ENCODE measurements at places on chromosomes 4 and X.

GRCh38 chr4:137531168-137531985 lies 917 bp downstream of the PCDH18 start:
- DNase-seq: no peak

DNA sequence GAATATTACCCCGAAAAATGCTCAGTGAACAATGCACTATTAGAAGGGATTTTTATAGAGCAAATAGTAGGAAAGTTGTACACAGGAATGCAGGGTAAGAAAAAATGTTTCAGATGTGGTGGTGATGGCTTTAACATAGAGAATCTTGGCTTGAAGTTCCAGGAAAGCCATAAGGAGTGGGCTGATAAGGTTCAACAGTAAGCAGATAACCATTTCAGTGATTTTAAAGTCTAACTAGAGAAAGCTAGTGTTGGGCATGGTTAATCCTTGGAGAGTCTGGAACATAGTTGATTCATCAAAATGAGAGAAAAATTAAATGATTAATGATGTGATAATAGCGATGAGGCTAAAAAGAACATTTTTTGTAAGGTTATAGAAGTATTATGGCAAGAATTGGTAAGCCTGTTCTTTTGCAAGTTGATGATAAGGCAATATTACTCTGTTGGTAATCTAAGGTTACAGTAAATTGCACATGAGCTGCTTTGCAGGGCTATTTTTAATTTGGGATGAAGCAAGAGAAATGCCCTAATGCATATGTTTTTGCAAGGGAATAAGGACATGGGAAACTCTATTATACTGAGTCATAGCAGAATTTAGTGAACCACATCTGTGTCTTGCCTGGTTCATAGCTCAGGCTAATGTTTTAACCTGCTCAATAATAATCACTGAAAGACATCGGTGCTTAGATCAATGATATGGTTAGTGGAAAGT lies 44.3 kb downstream of the GALNTL6 start:
- peak; percentile 43 for DNase-seq

- DNase-seq: no peak
Measured at GRCh38 chr4:96729641-96730040, 889.7 kb downstream of the PDHA2 start.

- peak; percentile 34 for DNase-seq
Measured at GRCh38 chr4:39855909-39856512, 121.7 kb downstream of the PDS5A start.

DNA sequence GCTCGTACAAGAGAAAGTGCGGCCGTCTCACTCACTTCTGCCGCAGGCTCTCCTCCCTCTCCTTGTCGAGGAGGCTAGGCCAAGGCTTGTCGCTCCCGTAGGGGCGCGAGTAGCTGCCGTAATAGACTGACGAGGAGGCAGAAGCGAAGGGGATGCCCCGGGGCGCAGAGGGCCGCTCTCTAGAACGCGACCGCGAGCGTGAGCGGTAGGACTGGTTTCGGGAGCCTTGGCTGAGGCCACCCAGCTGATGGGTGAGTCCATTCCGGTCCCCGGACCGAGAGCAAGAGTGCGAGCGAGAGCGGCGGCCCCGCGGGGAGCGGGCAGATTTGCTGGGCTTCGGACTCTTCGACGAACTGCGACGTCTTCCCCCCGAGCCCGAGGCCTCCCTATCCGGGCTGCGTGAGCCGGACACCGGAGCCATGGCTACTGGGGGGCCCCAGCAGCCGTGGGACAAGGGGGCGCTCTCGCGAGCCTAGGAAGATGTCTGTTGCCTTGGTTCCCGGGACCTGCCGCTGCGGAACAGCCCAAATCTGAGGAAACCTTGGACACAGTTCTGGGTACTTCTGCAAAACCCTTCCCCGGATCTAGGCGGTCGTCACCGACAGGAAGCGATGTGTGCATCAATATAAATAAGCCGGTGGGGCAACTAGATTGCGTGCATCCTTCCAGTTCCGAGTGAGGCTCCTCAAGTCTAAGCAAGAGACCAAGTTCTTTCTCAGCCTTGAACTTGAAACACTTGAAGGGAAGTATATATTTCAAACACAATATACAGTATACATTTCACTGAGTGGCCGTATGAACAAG lies at the start of gene NKAP:
Gene NKAP, minus strand, starts transcription at position 567 of the 804 bp plus-strand sequence. Its CDS starts 146 bp downstream, at position 421.
- DNase-seq: peak; percentile 84

- peak; percentile 71 for DNase-seq
Measured at GRCh38 chr4:3346146-3346545, 53.3 kb downstream of the RGS12 start.

- DNase-seq: no peak
Measured at GRCh38 chrX:47772764-47773163, 63.9 kb upstream of the ZNF81 start.

DNA sequence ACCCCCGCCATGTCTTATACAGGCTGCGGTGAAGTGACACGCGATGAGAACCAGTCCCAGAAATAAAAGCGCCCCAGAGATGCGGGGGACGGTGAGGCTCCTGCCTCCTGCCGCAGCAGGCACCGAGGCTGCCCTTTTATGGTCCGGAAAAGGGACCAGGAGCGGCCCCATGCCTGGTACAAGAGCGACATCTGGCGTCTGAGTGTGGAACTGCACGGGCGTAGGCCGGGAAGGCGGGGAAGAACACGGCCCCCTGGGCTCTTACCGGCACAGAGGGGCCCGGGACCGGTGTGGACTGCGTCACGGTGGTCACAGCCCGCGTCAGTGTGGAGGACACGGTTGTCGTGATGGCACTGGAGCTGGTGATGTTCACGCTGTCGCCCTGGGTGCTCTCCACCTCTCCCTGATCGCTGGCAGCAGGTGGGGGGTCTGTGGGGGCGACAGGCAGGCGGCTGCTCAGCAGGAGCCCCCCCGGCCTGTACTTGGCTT lies 8.9 kb upstream of the RENBP start:
- peak; percentile 47 for DNase-seq

DNA sequence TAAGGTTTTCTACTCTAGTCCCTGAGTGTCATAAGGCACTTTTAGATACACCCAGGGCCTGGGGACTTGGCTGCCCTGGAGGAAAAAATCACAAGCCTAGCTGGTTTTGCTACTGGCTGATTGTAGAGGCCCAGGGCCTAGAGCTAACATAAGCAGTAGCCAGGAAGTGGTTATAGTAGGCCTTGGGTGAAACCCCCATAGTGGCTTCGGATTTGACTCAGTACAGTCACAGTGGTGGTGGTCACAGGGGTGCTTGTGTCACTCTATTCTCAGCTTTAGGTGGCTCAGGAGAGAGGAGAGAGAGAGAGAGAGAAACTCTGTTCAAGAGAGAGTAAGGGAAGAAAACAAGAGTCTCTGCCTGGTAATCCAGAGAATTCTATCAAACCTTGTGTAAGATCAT lies 194.5 kb upstream of the EDA2R start:
- DNase-seq: no peak

DNA sequence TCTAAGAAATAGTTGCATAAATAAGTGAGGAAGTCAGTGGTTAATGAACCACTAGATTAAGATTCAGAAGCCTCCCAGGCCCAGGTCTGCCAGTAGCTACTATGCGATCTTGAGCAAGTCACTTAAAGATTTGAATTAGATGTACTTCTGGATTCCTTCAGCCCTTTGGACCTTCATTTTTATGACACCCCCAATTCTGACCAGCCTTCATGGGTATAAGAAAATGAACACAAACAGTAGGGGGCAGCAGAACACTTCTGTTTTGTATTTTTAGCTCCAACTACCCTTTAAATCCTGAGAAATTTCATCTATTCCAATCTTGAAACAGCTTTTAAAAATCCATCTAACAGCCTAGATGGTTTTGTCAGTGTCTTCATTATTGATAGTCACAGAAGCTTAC lies 19.0 kb downstream of the TMEM47 start:
- peak; percentile 29 for DNase-seq

DNA sequence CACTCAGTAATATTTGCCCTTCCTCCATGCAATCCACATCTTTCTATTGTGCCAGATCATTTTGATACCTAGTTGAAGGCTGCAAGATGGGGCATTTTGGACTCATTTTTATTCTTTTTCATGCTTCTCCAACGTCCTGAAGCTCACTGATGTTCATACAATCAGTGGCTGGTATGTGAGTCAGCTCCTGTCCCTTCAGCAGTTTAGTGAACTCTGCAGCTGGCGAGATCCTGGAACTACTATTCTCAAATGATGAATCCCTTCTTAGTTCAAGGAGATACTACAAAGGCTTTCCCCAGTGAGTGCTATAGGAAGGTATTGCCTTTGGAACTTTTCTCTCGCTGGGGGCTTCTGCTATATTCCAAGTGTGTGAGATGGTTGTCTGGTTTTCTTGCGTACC lies 9.6 kb upstream of the CCDC149 start:
- DNase-seq: no peak

DNA sequence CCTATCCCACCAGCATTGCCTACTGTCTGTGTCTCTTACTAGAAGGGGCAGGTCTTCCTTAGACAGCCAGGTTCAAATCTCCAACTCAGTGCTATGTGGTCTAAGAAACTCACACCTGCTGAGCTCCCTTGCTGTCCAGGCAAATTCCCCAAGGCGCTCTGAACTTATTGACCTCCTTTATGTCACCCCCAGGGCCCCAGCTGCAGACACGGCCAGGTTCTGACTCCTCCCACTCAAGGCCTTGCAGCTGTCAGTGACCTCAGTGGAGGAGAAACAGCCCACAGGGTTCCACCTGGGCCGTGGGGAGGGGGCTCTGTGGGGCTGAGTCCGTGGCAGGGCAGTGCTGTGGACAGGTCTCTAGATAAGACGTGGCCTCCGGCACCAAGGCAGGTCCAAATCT lies 42.1 kb upstream of the PSAPL1 start:
- DNase-seq: no peak

DNA sequence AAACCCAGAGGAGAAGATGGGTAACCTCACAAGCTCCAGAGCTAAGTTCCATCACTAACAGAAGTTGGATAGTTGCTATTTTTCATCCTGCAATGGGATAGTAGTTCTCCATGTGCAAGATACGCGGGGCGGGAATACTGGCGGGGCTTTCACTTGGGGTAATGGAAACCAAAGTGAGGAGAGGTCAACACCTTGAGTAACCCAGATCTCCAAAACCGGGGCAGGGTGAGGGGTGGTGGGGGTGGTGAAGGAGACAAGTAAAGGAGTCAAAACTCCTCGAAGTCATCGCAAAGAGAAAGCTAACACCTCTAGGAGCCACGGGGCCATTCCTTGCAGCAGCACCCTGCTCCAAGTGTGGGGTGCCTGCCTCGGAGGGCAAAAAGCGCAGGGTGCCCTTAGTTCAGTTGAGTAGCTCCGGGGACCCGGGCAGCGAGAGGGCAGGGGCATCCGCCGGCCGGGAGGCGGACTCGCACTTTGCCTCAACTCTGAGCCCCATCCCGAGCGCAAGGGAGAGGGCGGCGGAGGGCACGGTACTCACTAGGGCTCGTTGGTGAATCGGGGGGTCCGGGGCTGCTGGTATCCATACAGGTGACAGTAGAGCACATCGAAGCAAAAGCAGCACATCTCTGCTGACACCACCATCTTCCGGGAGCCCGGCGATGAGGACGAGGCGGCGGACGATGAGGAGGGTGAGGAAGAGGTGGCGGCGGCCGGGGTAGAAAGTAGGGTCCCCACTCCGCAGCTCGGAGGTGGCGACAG lies 645 bp downstream of the AMMECR1 start:
- peak; percentile 12 for DNase-seq

- DNase-seq: peak; percentile 32
Measured at GRCh38 chrX:102652031-102652688, 877 bp downstream of the GPRASP1 start.

DNA sequence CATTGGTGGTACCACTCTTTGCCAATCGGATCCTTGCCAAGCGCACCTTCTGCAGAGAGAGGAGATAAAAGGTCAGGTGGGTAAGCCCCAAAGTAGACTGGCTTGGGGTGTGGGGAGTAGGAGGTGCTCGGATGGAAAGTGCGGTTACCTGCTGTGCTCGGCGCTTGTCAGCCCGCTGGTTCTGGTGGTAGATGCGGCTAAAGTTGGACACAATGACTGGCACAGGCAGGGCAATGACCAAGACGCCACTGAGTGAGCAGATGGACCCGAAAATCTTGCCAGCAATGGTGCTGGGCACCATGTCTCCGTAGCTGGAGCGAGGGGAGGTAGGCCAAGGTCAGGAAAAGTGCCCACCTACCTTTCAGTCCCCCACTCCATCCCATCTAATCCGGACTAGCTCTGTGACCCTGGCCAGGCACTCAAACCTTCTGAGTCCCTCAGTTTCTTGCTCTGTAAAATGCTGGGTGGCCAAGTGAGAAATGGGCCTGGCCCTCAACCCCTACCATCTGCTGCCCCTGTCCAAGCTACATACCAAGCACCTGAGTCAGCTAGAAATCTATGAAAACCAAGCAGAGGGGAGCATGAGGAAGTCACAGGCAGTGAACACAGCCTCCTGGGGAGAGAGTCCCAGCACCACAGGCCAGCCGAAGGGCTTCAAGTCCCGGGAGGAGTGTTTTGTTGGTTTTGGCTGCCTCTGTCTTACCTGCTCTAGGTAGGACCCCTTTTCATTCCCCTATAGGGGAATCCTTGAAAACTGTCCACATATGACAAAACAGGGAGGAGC lies 4.7 kb downstream of the KCND1 start:
- peak; percentile 66 for DNase-seq

DNA sequence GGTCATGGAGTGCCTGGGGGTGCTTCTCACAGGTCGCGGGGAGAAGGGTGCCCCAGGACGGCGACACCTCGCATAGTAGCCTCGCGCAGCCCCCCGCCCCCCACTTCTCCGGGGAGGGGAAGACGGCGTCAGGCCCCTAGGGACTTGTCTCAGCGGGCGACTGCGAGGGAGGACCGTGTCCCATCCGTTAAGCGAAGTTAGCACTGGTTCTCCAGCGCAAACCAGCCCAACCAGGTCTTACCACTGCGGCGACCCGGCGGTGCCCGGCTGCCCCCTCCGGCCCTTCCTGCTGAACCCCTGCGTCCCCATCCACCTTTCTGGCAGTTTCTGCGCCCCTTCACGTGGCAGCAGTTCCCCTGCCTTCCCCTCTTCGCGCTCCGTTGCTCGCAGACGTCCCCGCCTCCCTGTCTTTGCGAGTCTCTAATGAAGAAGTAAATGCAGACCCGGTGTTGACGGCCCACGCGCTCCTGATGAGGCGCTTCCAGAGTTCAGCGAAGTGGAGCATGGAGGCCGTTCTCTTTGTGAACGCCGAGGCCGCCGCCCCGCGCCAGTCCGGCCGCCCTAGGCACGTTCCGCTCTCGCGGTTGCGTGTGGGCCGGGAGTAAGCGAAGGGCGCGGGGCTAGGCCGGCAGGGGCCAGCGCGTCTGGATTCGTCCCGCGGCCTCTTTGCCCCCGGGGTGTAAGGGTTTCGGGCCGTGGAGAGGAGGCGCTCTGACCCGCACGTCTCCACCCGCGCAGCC lies 3.0 kb downstream of the SLIT2 start:
- peak; percentile 52 for DNase-seq

- no peak for DNase-seq
Measured at GRCh38 chrX:13412208-13412600, 92.4 kb upstream of the ATXN3L start.
